ENCODE measurements at places on chromosomes 7 and 10.

- no peak for DNase-seq
Measured at GRCh38 chr10:62183857-62184795, 84.5 kb downstream of the RTKN2 start.

GRCh38 chr7:35036361-35037171 lies 719 bp downstream of the DPY19L1 start:
- DNase-seq = no peak

DNA sequence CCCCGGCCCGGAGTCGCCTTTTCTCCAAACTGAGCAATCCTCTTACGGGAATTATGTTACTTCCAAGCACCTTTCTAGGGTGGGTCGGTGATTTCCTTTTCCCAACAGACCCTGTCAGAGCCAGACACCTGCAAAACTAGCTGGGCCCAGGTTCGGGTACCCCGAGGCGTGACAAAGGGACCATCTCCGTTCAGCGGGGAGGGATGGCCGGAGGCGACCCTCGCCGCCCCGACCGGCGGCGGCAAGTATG lies 445 bp downstream of the PPA1 start:
- no peak for DNase-seq

- DNase-seq = no peak
Measured at GRCh38 chr7:45068236-45069023, 20.3 kb downstream of the NACAD start.

- no peak for DNase-seq
Measured at GRCh38 chr10:61024856-61025201, 80.8 kb upstream of the RHOBTB1 start.

GRCh38 chr10:63667596-63668480 lies 146.6 kb downstream of the REEP3 start:
- DNase-seq = no peak

- no peak for DNase-seq
Measured at GRCh38 chr10:15518250-15518649, 147.2 kb upstream of the FAM171A1 start.

GRCh38 chr7:84245835-84246234 lies 51.2 kb upstream of the SEMA3A start:
- DNase-seq = no peak

- no peak for DNase-seq
Measured at GRCh38 chr7:147474862-147475261, 1115.7 kb upstream of the C7orf33 start.

GRCh38 chr10:58952747-58953466 lies 223.5 kb upstream of the PHYHIPL start:
- DNase-seq = peak; percentile 9

DNA sequence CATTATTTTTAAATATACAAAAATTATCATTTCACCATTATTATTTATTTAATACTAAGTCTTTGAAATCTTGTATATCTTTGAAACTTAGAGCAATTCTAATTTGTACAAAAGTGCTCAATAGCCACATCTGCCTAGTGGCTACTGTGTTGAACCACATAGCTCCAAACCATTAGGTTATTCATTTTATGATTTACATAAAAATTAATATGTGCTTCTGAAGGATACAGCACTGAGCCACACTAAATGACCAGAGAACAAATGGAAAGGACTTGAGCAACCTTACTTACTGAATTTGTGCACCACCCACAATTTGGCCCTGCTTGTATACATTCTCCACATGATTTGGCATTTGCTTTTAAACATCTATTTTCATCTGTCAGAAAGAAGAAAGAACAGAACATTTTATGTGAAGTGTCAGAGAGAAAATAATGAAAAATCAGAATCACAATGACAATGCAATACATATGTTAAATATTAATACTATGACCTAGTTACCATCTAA lies 25.8 kb downstream of the ITGB1 start:
- no peak for DNase-seq

DNA sequence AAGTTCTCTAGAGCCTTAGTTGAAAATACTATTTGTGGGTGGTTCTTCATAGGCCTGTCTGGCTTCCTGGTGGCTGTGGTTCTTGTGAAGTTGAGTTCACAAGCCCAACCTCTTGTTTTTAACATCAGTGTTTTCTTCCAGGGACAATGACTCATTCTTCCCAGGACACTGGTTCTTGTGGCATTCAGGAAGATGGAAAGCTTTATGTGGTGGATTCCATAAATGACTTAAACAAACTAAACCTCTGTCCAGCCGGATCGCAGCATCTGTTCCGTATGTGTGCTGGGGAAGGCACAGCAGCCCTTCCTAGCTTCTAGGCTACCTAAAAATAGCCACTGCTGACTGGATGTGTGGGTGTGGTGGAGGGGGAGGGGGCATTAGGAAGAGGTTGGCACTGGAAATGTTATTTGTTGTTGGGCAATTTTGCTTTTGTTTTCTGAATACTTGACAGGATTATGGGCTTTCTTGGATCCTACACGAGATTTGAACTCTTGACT lies 3.9 kb downstream of the LSMEM1 start:
- peak; percentile 5 for DNase-seq

DNA sequence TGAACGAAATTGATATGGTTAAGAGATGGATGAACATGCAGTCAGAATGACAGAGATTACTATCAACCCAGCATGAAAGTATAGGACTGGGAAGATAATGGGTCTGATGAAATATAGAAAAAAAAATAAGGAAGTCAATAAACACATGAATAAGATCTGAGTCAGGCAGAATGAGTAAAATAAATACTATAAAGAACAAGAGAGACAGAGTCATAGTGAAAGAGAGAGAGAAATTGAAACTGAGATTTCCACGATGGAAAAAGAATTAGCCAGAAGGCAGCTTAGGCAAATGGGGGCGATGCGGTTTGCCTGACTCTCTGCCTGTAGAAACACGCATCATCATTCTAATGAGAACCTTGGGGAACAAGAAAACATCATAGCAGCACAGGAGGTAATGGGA lies 26.6 kb downstream of the SEMA3D start:
- no peak for DNase-seq

GRCh38 chr10:3162533-3162932 lies 10.0 kb downstream of the PITRM1 start:
- DNase-seq = no peak

GRCh38 chr10:130399425-130399950 lies 263.3 kb downstream of the GLRX3 start:
- no peak for DNase-seq

DNA sequence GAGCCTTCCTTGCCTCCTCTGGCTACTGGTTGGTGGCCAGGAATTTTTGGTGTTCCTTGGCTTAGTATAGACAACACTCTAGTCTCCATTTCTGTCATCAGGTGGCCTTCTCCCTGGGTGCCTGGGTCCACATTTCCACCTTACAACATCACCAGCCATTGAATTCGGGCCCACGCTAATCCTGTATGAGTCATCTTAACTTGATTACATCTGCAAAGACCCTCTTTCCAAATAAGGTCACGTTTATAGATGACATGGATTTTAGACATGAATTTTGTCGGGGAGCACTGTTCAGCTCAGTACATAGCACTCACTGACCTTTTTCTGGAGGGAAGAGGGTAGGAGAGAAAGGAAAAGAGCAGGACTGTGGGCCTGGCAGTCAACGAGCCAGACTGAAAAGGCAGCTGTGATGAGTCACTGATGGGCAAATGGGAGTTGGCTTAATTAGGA lies 39.4 kb downstream of the MMRN2 start:
- DNase-seq = no peak

DNA sequence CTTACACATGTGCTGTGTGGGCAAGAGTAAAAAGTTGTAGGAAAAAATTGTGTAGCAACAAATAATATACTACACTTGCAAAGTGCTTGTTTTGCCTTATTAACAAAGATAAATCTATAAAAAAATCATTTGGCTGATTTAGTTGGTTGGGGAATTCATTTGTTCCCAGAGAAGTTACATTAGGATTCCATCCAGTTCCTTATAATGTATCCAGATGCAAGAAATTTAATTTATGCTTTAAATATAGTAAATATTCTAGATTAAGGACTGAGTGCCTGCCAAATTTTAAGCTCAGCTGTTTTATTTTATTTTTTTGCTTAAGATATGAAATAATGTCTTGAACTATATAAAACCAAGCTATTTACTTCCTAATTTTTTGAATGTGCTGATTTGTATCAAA lies 1169.9 kb downstream of the NXPH1 start:
- no peak for DNase-seq

- no peak for DNase-seq
Measured at GRCh38 chr10:92054807-92055206, 131.2 kb downstream of the BTAF1 start.

GRCh38 chr7:42831718-42832522 lies 80.0 kb downstream of the C7orf25 start:
- no peak for DNase-seq

DNA sequence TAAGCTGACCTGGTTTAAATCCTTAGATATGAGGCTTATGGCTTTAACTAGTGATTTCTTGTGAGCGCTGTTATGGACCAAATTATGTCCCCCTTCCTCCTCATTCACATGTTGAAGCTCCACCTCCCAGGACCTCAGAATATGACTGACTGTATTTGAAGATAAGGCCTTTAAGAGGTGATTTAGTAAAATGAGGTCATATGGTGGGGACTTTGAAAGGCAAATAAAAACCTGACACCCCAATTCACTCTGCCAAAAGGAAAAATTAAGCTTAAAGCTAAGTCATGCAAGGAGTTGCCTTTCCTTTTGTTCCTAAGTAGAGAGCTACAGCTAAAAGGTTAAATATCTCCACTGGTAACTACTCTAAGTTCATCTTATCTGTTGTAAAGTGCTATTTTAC lies 36.4 kb upstream of the FIGNL1 start:
- no peak for DNase-seq

DNA sequence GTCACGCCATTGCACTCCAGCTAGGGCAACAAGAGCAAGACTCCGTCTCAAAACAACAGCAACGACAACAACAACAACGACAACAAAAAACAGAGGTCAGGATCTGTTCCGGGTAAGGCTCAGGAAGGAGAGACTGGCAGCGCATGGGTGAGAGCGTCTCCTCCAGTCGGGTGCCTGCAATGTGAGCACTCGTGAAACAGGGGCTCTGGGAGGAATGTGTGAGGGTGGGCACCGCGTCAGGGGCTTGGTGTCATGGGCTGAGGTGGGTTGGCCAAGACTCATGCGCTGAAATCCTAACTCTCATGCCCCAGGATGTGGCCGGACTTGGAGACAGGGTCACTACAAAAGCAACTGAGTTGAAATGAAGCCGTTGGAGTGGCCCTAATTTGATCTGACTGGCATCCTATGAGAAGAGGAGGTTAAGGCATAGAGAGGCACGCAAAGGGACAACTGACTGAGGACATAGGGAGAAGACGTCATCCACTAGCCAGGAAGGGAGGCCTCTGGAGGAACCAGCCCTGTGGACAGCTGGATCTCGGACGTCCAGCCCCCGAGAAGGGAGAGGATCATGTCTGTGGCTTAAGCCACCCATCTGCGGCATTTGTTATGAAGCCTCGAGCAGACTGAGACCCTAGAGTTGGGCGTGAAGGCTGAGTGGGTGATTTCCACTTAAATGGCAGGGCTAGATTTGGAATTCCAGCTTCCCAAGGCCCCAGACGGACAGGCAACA lies 241.5 kb upstream of the PITRM1 start:
- no peak for DNase-seq

DNA sequence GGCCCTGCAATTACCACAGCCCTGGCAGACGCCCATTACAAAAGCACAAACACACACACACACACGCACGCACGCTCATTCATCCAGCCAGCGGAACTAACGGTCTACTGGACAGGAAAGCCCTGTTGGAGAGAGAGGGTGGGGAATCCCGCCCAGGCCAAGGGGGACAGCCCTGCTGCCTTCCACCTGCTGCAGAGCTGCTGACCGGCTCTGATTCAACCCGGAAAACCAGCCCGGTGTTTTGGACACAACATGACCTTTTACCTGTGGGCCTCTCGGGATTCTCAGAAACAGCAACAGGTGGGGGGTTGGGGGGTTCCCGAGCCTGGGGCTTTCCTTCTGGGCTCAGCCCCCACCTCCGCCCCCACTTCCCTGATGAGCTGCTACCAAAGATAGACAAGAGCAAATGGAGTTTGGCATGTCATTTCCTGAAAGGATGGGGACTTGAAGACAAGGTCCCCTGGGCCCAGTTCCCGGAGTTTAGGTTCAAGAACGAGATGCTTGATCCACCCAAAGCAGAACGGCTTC lies 18.5 kb upstream of the SERPINE1 start:
- DNase-seq = no peak

DNA sequence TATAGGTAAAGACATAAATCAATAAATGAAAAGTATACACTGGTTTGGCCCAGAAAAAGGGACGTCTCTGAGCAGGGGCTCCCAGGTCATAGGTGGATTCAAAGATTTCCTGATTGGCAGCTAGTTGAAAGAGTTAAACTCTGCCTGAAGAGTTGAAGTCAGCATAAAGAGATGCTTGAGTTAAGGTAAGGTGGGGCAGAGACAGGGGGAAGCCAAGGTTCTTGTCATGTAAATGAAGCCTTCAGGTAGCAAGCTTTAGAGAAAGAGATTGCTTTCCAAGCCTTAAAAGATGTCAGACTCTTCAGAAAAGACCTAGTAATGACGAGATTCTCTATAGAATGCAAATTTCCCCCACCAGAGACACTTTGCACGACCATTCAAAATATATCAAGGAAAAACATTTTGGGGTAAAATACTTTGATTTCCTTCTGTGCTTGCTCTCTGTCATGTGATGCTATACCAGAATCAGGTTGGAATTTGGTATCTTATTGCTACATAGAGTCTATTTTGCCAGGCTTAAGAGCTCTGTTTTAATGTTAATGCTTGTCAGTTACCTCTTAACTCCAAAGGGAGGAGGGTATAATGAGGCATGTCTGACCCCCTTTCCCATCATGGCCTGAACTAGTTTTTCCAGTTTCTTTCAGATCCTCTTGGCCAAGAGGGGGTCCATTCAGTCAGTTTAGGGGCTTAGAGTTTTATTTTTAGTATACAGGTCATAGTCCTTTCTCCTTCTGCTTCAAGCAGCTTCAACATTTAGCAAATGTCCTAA lies 429.6 kb downstream of the ADRA2A start:
- no peak for DNase-seq

DNA sequence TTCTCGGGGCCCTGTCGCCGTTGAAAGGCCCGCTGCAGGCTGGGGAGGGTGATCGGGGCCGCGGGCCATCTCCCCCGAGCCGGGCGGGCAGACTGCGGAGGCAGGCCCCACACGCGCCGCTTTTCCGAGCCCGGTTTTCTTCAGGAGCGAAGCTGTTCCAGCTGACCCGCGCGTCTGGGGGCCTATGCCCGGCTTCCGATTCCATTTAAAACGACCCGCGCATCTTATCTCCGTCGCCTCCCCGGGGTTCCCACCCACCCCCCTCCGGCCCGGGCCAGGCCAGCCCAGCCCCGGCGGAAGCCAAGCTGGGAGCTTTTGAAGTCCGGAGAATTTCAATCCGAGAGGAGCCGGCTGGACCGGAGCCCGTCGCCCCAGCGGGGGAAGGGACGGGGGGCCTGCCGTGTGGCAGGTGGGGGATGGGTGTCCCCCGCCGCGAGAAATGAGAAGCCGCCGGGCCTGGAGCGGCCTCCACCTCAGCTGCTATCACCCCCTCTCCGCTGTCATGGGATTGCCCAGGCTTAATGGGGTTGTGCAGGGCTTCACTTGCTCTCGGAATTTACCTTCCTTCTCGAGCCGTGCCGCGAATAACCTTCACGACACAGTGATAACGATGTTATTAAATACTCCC lies 3.1 kb upstream of the EVX1 start:
- DNase-seq = no peak

GRCh38 chr10:27908231-27908630 lies 90.6 kb downstream of the ODAD2 start:
- no peak for DNase-seq

GRCh38 chr10:48232717-48233447 lies 41.6 kb downstream of the FRMPD2 start:
- DNase-seq = no peak

All from thoracic aorta (tissue), 2 donors.